Epithelial cell of prostate (primary cell): ENCODE measurements at places on chromosomes 11 and 22.

DNA sequence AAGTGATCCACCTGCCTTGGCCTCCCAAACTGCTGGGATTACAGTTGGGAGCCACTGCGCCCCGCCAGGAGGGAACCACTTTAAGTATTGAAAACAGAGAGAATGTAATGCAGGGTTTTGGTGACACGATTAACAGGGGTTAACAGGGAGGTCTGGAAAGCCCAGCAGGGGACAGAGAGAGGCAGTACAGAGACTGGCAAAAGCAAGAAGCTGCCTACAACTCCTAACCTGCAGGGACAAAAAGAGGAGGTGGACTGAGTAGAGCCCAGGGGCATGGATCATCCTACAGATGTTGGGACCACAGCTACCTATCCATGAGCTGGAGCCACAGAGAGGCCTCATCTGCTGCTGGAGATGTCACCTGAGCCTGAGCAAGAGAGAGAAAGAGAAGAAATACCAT lies 1.7 kb upstream of the SPINDOC start:
- DNase-seq, result no peak

GRCh38 chr11:113338730-113339129 lies 24.3 kb downstream of the TTC12 start:
- no peak for DNase-seq

- DNase-seq, result no peak
Measured at GRCh38 chr22:48084041-48084728, 1321.7 kb downstream of the TBC1D22A start.

DNA sequence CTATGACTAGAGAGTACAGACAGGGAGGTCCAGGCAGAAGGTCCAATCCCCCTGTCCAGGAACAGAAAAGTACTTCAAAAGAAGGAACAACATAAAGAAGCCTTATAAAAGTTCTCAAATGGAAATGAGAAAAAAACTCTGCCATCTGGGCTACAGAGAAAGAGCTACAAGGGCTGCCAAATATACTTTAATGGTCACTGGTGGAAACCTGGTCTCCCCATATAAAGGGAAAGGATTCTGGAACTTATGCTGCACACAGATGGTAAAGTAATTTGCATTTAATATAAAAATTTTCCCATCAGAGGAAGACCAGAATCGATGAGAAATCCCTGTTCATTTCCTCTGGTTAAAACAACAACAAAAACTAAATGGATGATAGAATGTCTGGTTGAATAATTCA lies 119.4 kb upstream of the MTMR2 start:
- no peak for DNase-seq

DNA sequence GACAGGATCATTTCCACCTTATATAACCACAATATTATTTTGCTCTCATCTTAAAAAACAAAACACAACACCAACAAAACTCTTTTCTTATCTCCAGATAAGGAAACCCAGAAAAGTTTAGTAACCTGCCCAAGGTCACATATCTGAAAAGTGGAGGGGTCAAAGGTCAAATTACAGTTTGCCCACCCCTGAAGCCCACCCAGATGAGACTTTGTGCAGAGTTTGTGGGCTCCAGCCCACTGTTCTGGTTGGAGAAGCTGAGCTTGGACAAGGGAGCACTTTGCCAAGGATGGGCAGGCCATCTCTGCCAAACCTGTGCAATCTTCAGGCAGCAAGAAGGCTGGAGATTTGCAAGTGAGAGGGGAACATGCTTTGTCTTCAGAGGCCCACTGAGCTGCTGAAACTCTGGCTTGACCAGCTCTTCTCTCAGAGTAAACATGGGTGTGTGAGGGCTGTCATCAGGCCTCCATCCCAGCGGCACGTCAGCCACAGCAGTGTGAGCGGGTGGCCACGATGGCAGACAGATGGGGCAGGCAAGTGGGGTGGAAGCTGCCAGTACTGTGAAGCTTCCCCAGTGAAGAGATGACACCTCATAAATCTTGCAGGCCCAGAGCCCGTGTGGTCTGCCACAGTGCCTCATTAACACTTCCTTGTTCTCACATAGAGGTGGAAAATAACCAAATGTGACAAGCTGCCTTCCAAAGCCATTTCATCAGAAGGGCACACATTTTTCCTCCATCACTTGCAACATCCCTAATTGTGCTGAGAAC lies 111.8 kb downstream of the CCDC81 start:
- DNase-seq, result no peak

DNA sequence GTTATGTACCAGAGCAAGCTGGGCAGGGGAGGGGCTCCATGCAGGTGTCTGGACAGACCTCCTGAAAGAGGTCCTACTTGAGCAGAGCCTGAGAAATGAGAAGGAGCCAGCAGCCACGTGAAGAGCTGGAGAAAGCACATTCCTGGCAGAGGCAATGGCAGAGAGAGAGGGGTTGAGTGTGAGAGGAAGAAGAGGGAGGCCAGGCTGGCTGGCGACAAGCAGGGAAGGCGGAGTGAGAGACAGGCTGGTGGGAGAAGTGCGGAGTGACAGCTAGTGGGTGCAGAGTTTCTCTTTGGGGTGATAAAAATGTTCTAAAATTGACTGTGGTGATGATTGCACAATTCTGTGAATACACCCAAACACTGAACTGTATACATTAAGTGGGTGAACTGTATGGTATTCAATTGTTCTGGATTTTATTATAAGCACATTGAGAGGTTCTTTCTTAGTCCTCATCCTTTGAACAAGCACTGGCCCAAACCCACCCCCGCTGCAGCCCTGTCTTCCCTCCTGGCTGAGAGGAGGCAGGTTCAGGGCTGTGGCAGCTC lies 29.4 kb downstream of the RPL27A start:
- no peak for DNase-seq

GRCh38 chr11:64146036-64146955 lies 19.6 kb downstream of the MACROD1 start:
- no peak for DNase-seq

DNA sequence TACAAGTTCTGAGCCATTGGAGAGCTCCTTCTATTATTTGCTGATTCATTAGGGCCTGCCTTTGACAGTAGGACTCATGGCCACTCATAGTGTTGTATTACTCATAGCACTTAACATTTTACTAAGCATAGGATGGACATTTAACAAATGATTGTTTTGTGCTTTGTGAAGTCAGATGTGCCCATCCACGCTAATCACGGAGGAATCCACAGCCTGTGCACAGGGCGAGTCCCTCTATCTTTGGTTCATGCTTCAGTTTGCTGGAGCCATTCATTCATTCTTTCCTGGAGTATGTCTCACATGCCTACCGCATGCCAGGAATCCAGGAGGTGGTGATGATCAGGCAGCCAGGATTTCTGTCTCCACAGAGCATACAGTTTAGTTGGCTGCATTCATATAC lies 254.1 kb downstream of the NTM start:
- no peak for DNase-seq

DNA sequence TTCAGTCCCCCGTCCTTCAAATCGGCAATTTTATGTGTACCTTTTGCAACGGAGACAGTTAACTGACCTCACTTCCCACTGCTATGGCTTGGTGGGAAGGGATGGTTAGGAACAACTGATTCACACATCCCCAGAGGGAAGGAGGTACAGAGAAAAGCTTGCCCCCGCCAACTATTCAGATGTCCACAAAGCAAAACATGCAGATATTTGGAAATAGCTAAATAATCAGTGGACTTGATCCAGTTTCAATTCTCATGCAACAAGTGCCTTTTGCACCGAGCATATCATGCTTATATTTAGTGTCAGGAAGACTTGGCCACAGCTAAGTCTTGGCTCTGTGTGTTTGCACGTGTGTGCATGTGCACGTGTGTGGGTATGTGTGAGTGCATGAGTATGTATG lies 144.6 kb downstream of the SNX19 start:
- no peak for DNase-seq

GRCh38 chr22:39856588-39856987 lies 37.0 kb downstream of the ENTHD1 start:
- no peak for DNase-seq

DNA sequence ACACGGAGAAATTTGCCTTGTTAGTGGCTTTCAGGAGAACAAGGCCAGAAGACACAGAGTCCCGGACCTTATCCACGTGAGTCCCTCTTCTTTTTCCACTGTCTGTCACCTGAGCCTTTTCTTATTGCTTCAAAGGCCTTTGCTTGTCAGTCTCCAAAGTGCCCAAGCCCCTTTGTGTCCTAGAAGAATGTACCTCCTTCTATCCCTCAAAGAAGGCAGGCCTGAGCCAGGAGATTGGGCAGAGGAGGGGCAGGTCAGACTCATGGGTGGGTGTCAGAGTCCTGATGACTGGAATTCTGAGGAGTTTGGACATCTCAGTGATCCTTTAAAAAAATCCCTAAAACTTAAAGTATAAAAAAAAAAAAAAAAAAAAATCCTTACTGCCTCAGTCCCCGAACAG lies 299.6 kb upstream of the NCAM1 start:
- DNase-seq, result no peak

GRCh38 chr22:23767673-23768548 lies at the start of gene CHCHD10:
Gene CHCHD10, minus strand, starts transcription at chr22:23767972. Its CDS starts 98 bp downstream, at chr22:23767874.
- DNase-seq, result no peak

- DNase-seq, result no peak
Measured at GRCh38 chr11:112367461-112367860, 106.8 kb upstream of the PLET1 start.

- no peak for DNase-seq
Measured at GRCh38 chr11:69144316-69145049, 11.3 kb upstream of the SMIM38 start.
